Activated T-cell treated with anti-CD3 and anti-CD28 coated beads, Interleukin-2, amount 50 U/mL, for 4 hours (primary cell): ENCODE measurements at places on chromosomes 4 and X. TPM values are rescaled to one million over a fixed set of nuclear protein-coding genes. Genes with fewer than 3 reads are reported as not detected.

The TBCK gene
- total RNA-seq: 12.7 TPM

The SAGE1 gene
- not detected for total RNA-seq

The OPRPN gene
- not detected for total RNA-seq

The PPEF2 gene
- total RNA-seq: not detected

The LRIT3 gene
- 0.11 TPM for total RNA-seq

The NOCT gene
- total RNA-seq: 23.2 TPM

The RRH gene
- 0.27 TPM for total RNA-seq

The FAM47B gene
- total RNA-seq: not detected

The NMU gene
- total RNA-seq: 0.50 TPM

The RHOXF2 gene
- total RNA-seq: not detected

The FRMD7 gene
- total RNA-seq: not detected

The CLDN34 gene
- total RNA-seq: not detected

The XKRX gene
- 0.16 TPM for total RNA-seq
